Amygdala (tissue), 56 donors: ENCODE measurements at places on chromosomes 7 and 10.

DNA sequence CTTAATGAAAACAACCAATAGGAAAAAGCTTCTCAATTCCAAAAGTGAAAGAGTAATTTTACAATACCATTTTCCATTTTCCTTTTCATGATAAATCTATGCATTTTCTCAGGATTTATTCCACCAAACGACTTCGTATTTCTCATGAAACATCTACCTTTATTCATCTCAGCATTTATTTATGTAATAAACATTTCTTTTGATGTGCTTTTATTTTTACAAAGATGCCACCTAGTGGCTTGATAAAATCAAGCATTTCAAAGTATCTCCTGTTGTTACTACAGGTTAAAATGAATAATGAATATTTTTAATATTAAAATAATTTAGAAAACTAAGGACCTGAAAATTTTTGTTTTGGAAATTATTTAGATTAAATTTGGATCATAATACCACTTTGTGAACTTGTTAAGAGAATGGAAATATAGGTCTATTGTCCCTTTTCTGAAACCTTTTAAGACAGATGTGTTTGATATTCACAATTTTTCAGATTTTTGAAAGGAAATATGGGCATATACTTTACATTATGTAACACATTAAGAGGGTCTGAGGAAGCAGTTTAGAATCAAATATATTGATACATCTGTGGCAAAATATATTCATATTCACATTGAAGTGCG, 2.7 kb upstream of the IQUB start:
- no peak for DNase-seq

DNA sequence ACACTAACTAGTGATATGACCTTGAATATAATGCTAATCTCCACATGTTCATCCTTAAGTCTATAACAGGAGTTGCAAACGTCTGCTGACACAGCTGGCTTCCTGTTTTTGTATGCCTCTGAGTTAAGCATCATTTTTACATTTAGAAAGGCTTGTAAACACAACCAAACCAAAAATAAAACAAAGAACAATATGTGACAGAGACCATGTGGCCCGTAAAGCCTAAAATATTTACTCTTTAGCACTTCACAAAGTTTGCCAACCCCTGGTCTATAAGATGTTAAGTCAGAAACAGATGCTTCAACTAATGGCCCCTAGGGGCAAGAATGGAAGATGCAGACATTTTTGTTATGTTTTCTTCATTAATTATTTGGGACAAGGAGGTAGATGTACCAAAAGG, 109.3 kb downstream of the CPEB3 start:
- DNase-seq: no peak

- DNase-seq: no peak
Measured at GRCh38 chr7:157496416-157497275, 159.8 kb downstream of the DNAJB6 start.

DNA sequence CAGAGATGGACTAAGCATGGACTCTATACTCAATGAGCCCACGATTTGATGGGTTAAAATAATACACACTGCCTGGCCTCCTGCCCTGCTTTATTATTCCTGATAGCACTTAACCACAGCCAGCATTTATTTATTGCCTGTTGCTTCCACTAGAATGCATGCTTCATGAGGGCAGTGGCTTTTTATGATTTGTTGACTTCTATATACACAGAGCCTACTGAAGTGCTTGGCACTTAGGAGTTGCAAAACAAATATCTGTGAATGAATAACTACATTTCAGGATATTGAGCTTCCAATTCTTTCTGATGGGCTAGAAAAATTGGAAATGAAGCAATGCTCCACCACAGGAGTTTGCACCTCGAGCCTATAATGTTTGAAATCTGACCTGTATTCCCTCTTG, 513.6 kb upstream of the ZMIZ1 start:
- DNase-seq: no peak
